Activated CD8-positive, alpha-beta T cell treated with anti-CD3 and anti-CD28 coated beads, Interleukin-2, amount 10 ng/mL, durations not matched to agents 7 days and 5 days (primary cell): ENCODE measurements at places on chromosomes 11 and 22.

DNA sequence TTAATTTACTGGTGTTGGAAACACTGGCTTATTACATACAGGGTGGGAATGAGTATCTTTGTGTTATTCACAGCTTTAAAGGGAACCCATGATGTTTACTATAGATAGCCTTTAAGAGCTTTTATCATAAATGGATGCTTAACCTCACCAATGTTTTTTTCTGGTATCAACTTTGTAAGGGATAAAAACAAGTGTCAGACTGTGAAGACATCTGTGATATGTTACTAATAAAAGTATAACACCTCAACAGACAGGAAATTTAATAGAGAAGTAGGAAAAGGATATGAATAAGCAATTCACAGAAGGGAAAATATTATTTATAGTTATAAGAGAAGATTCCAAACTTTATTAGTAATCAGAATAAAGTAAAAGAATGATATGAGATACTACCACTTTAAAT is 46.3 kb downstream of the ACAT1 start:
- no peak overlapping the region for H3K4me3 ChIP-seq
- peaks cover 51% of the 10 kb centered on the region for H3K36me3 ChIP-seq
- H3K4me1 ChIP-seq: peaks cover 17% of the 10 kb centered on the region
- no peaks in the 10 kb centered on the region for H3K27me3 ChIP-seq
- no peak for DNase-seq
- no peak overlapping the region for H3K27ac ChIP-seq

DNA sequence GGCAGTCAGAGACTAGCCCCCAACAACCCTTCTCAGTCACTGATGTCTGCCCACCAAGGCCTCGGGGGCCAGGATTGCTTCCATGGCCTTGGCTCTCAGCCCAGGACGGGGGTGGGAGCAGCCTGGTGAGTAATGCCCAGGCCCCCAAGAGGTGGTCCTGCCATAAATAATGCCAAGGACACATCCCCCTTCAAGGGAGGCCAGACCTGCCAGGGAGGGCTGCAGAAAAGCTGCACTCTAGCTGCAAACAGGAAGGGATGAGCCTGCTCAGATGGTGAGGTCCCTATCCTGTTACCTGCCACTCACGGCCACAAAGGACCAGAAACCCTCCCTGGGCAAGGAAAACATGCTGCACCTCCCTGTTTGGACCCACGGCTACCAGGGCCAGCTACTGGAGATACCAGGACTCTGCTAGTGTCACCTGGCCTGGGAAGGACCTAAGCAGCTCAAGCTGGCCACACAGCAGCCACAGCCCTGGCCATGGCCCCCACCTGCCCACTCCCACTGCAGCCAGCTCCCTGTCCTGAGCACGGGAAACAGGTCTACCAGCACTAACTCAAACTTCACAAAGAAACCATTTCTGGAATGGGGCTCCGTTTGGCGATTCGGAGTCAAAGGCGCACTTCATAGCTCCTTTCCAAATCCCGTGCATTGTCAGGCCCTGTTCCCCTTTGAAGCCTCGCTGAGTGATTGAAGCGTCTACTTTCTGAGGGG is 12.1 kb downstream of the GNB1L start:
- no peak overlapping the region for H3K27ac ChIP-seq
- no peak overlapping the region for H3K4me3 ChIP-seq
- no peak for DNase-seq
- H3K4me1 ChIP-seq: peaks cover 15% of the 10 kb centered on the region
- peaks cover 10% of the 10 kb centered on the region for H3K36me3 ChIP-seq

DNA sequence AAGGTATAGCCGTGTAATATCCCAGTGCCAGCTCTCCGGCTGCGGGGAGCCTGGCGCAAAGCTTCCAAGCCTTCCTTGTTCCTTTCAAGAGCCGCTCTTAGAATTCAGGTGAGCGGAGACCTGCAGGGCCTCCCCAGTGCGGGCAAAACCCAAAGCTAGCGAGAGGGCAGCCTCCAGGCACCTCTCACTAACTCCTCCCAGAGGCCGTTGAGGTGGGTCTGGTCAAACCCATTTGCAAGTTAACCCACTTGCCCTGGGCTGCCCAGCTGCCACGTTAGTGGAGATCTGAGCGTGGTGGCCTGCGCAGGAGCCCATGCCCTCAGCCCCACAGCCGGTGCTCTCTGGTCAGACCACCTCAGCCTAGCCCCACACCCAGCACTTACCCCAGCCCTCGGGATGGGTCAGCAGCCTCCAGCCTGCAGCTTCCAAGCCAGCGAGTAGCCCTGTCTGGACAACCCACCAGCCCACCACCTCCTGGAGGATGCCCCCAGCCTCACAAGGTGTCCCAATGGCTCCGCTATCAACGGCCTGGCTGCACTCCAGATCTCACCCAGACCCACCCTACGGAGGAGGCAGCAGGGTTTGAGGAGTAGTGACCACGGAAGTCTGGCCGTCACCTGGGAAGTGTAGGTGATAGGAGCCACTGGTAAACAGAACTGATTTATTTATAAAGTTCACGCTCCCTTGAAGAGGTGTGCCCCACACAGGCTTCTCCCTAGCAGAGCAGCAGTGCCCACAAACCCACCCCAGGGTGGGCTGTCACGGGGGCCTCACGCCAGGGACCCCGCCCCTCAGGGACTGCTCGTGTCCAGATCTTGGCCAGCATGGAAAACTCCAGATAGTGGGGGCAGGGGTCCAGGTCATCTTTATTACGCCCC is 2.3 kb downstream of the ASCL2 start:
- H3K4me1 ChIP-seq: peaks cover 36% of the 10 kb centered on the region
- no peak overlapping the region for H3K27ac ChIP-seq
- peak; percentile 19 for DNase-seq
- no peaks in the 10 kb centered on the region for H3K36me3 ChIP-seq
- peaks cover 25% of the 10 kb centered on the region for H3K27me3 ChIP-seq

- H3K27me3 ChIP-seq: peaks cover 13% of the 10 kb centered on the region
- H3K27ac ChIP-seq: no peak overlapping the region
These were observed 13.3 kb upstream of the CEP295 start for GRCh38 chr11:93648158-93648557.

GRCh38 chr11:125496529-125496857 is 428 bp upstream of the FEZ1 start:
- DNase-seq: no peak
- H3K27me3 ChIP-seq: peaks cover 50% of the 10 kb centered on the region
- peak overlapping the region; percentile 76 for H3K4me3 ChIP-seq
- peaks cover 19% of the 10 kb centered on the region for H3K4me1 ChIP-seq

DNA sequence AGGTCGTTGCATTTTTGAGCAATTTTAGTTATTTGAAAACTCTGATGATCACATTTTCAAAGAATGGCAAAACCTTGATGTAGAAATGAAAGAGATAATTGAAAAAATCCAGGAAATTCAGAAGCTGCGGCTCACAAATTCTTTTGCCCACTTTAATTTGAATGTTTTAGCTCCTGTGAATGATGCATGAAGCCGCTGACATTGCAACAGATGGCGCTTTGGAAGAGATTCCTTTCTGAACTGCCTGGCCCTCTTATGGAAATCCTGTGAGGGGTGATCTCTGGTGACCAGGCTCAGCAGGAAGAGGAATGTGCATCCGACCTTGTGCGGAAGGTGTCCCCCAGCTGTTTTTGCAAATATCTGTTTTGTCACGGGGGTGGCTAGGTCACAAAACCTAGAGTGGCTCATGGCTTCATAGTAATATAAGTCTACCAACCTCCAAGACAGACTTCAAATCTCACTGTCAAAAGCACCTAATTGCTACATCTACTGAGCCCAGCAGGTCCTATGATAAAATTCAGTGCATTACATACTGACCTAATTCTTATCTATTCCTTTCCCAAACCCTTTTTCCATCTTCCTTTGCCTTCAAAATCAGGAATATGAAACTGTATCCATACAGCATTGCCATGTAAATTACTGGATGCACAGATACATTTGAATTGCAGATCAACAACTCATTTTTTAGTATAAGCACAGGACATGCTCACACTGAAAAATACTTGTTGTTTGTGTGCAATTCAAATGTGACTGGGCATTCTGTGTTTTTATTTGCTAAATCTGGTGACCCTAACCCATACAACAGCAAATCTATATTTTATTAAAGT is 412.7 kb downstream of the ETS1 start:
- peaks cover 4% of the 10 kb centered on the region for H3K27me3 ChIP-seq
- no peak overlapping the region for H3K27ac ChIP-seq
- no peaks in the 10 kb centered on the region for H3K4me1 ChIP-seq
- H3K4me3 ChIP-seq: no peak overlapping the region

GRCh38 chr22:21942407-21943343 is 10.0 kb downstream of the PPM1F start:
- peak overlapping the region; percentile 70 for H3K27ac ChIP-seq
- no peak for DNase-seq
- H3K4me3 ChIP-seq: no peak overlapping the region

DNA sequence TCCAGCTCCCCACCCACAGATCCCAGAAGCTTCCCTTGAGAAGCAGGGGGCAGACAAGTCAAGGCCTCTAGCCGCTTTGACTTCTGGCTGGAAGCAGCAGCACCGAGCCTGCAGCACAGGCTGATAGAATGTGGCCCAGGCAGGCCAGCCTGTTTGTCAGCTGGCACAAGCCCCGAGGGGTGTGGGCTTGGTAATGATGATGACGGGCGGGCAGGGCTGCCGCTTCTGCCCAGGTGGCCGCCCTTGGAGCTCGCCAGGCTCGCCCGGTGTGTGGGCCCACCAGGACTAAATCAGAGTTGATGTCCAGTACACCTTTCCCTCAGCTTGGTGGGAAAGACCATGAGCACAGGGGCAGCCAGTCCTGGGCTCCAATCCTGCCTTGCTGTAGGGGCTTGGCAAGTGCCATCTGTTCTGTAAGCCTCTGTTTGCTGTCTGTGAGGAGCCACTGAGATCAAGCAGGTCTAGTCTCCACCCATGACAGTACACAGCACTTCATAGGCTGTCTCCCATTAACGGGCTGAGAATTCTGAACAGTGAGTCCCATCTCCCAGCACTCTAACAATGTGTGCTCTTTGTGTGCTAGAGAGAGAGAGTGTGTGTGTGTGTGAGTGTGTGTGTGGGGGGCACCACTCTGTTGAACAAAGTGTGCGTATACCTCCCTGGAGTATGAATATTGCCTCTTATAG is 26.8 kb downstream of the MICAL2 start:
- H3K27me3 ChIP-seq: no peaks in the 10 kb centered on the region
- no peak overlapping the region for H3K27ac ChIP-seq
- H3K36me3 ChIP-seq: peaks cover 18% of the 10 kb centered on the region
- no peak for DNase-seq

- H3K4me1 ChIP-seq: peaks cover 62% of the 10 kb centered on the region
- peak overlapping the region; percentile 98 for H3K27ac ChIP-seq
- H3K4me3 ChIP-seq: peak overlapping the region; percentile 81
- peak; percentile 52 for DNase-seq
- peaks cover 54% of the 10 kb centered on the region for H3K36me3 ChIP-seq
- no peaks in the 10 kb centered on the region for H3K27me3 ChIP-seq
These were observed 11.8 kb downstream of the SMPD1 start for GRCh38 chr11:6402061-6402470.

- H3K4me3 ChIP-seq: no peak overlapping the region
- no peak overlapping the region for H3K27ac ChIP-seq
- no peak for DNase-seq
These were observed 24.0 kb downstream of the TMEM135 start for GRCh38 chr11:87061766-87062165.

- H3K27me3 ChIP-seq: no peaks in the 10 kb centered on the region
- no peaks in the 10 kb centered on the region for H3K36me3 ChIP-seq
- no peak for DNase-seq
- no peak overlapping the region for H3K4me3 ChIP-seq
These were observed 717.8 kb downstream of the JRKL start for GRCh38 chr11:97107604-97108003.

- DNase-seq: no peak
- no peaks in the 10 kb centered on the region for H3K27me3 ChIP-seq
- H3K36me3 ChIP-seq: no peaks in the 10 kb centered on the region
These were observed 214.8 kb upstream of the MPPED2 start for GRCh38 chr11:30800904-30801303.

DNA sequence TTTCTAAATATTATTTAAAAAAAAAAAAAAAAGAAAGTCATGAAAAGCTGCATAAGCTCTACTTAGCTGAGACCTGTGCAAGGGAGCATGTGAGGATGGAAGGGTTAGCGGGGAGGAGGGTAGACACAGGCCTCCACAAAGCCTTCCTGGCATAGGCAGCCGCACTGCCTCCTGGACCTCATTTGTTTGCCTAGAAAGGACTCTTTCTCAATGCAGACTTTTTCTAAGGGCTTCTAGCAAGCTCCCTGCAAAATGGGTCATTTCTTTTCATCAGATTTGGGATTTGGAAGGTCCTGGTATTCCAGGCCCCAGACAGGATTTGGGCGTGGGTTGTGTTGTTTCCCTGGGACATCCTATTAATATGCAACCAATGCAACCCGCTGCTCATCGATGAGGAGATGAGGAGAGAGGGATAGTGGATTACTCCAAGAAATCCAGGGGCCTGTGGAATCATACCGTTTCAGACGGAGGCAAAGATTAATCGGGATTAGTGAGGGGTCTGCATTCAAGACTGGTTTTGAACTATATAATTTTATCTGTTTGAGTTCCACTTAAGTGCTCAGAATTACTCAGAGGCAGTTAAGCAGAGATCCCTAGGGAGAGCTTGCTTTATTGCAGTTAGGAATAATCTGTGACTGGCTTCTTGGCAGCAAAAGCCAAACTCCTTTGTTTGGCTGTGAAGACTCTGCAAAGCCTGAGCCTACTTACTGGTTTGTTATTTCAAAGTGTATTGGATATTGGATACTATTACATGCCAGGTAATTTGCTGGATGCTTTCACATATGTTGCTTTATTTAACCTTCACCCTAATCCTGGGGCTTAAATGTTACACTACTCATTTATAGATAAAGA is 106.9 kb upstream of the NAV2 start:
- H3K36me3 ChIP-seq: no peaks in the 10 kb centered on the region
- no peak overlapping the region for H3K4me3 ChIP-seq
- no peaks in the 10 kb centered on the region for H3K27me3 ChIP-seq
